ENCODE measurements at places on chromosomes 3 and 15. TPM values are rescaled to one million over a fixed set of nuclear protein-coding genes. Genes with fewer than 3 reads are reported as not detected.

The ACAN gene
- total RNA-seq, result 0.92 TPM

The SLC2A2 gene
- total RNA-seq, result 0.12 TPM

DNA sequence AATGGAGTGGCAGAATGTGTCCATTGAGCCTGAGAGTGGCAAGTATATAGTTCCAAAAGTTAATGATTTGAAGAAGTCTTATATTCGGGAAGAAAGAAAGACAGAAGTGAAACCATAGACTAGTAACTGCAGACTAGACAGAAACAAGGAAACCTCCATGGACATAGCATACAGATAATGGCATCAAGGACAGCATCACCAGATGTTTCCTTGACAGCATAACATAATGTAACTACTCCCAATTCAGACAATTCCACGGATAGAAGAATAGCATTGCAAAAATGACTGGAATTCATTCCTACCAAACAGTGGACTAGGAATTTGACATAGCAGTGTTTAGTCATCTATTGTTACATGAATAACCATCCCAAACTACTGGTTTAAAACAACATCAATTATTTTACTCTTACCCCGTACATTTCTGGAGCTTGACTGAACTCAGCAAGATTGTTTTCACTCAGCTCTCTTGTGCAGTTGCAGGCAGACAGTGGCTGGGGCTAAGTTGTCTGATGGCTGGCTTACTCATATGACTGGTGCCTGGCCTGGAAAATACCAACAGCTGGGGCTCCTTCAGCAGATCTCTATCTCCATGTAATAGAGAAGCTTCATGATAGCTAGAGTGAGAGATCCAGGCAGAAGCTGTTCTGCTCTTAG, 109.7 kb upstream of the GADL1 start:
- no peak overlapping the region for H3K27ac ChIP-seq
- peak; percentile 25 for DNase-seq
- no peak overlapping the region for H3K4me3 ChIP-seq
- no peaks in the 10 kb centered on the region for H3K27me3 ChIP-seq
- no peaks in the 10 kb centered on the region for H3K4me1 ChIP-seq
- H3K36me3 ChIP-seq, result no peaks in the 10 kb centered on the region

DNA sequence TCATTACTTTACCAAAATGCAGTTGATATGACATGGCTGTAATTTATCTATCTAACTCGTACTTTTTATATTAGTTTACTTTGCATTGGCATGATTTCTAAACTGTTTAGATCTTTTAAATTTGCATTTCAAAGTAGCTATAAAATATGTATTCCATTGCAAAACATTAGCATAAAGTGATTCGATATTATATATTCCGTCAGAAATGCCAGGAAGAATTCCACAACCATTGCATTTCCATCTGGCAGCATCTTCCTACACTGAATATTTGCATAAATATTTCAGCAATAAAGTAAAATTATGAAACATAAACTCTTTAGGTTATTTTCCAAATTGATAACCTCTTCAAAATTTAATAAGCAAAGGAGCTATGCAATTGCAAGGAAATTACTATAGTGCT, 546.6 kb downstream of the MFSD1 start:
- DNase-seq, result no peak
- no peaks in the 10 kb centered on the region for H3K4me1 ChIP-seq
- H3K27me3 ChIP-seq, result no peaks in the 10 kb centered on the region

- no peak overlapping the region for H3K27ac ChIP-seq
- H3K4me3 ChIP-seq, result no peak overlapping the region
- H3K4me1 ChIP-seq, result no peaks in the 10 kb centered on the region
- H3K36me3 ChIP-seq, result peaks cover 17% of the 10 kb centered on the region
These were observed 32.1 kb downstream of the BUB1B start for GRCh38 chr15:40192942-40193341.

GRCh38 chr3:155161640-155162292, 81.6 kb downstream of the MME start:
- H3K36me3 ChIP-seq, result no peaks in the 10 kb centered on the region
- H3K27me3 ChIP-seq, result no peaks in the 10 kb centered on the region
- DNase-seq, result no peak

- H3K4me3 ChIP-seq, result no peak overlapping the region
- no peaks in the 10 kb centered on the region for H3K36me3 ChIP-seq
- H3K27ac ChIP-seq, result no peak overlapping the region
- no peaks in the 10 kb centered on the region for H3K27me3 ChIP-seq
These were observed 23.0 kb downstream of the PPM1L start for GRCh38 chr3:160779040-160779439.

- H3K27me3 ChIP-seq, result peaks cover 18% of the 10 kb centered on the region
- peaks cover 10% of the 10 kb centered on the region for H3K4me1 ChIP-seq
- H3K4me3 ChIP-seq, result no peak overlapping the region
- no peaks in the 10 kb centered on the region for H3K36me3 ChIP-seq
- no peak overlapping the region for H3K27ac ChIP-seq
- peak; percentile 18 for DNase-seq
These were observed 721 bp upstream of the ZIC1 start for GRCh38 chr3:147408188-147409100.

- no peaks in the 10 kb centered on the region for H3K36me3 ChIP-seq
- H3K27me3 ChIP-seq, result no peaks in the 10 kb centered on the region
- no peak for DNase-seq
- H3K4me3 ChIP-seq, result no peak overlapping the region
- no peak overlapping the region for H3K27ac ChIP-seq
- peaks cover 10% of the 10 kb centered on the region for H3K4me1 ChIP-seq
These were observed 23.3 kb upstream of the ATP1B3 start for GRCh38 chr3:141853081-141853601.

DNA sequence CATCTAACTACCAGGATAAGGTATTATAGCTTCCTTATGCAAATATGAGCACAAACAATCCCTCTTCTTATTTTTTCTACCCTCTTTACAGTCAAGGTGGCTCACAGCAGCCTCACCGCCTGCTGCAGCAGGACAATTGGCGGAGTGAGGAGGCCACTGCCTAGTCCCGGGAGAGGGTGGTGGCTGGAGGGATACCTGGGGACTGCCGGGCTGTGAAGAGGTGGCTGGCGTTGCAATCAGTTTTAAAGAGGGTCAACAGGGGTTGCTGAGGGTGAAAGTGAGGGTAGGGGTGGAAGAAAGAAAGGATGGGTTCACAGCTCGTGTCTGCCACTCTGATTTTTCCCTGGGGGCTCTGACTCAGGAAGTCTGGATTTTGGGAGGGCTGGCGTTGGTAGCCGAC, 105.1 kb upstream of the SLC6A6 start:
- no peaks in the 10 kb centered on the region for H3K27me3 ChIP-seq
- H3K36me3 ChIP-seq, result no peaks in the 10 kb centered on the region
- H3K4me3 ChIP-seq, result no peak overlapping the region
- no peak overlapping the region for H3K27ac ChIP-seq
- peaks cover 4% of the 10 kb centered on the region for H3K4me1 ChIP-seq

The EBLN2 gene
- total RNA-seq, result 3.8 TPM

DNA sequence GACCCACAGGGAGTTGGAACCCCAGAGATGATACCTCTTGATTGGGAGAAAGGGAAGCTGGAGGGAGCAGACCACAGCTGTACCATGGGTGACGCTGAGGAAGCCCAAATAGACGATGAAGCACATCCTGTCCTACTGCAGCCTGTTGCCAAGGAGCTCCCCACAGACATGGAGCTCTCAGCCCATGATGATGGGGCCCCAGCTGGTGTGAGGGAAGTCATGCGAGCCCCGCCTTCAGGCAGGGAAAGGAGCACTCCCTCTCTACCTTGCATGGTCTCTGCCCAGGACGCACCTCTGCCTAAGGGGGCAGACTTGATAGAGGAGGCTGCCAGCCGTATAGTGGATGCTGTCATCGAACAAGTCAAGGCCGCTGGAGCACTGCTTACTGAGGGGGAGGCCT, 201.1 kb downstream of the AKAP13 start:
- peak overlapping the region; percentile 98 for H3K27ac ChIP-seq
- H3K4me1 ChIP-seq, result peaks cover 38% of the 10 kb centered on the region
- DNase-seq, result no peak
- no peaks in the 10 kb centered on the region for H3K27me3 ChIP-seq
- H3K36me3 ChIP-seq, result peaks cover 17% of the 10 kb centered on the region
- no peak overlapping the region for H3K4me3 ChIP-seq

DNA sequence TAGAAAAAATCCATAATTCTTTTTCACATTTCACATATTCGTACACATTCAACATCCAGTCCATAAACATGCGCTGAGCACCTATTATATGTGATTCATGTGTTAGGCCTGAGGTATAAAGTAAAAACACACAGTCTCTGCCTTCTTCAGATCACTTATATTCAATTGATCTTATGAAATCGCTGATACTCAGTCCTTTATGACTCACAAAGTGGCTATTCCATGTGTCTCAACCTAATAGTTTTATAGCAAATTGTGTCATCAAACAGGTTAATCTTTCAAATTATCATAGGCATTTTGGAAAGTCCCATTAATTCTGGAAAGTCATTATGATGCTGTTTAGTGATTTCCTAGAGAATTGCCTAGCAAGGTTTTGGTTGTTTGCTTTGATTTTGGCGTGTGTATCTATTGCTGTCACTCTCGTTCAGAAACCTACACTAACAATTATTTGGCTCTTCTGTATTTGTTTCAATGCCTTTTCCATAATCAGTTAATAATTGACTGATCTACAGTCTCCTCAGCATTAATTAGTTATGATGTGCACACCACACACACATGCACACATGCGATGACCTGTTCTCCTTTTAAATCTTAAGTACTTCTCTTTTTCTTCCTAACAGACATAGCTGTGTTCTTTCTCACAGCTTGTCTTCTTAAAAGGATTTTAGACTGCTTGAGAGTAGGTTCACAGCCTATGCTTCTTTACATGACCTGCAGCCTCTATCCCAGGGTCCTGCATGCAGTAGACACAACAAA, 353.1 kb downstream of the MECOM start:
- no peaks in the 10 kb centered on the region for H3K36me3 ChIP-seq
- H3K27ac ChIP-seq, result no peak overlapping the region
- no peak for DNase-seq
- H3K27me3 ChIP-seq, result no peaks in the 10 kb centered on the region
- peaks cover 27% of the 10 kb centered on the region for H3K4me1 ChIP-seq

The PPIB gene
- total RNA-seq, result 213 TPM

DNA sequence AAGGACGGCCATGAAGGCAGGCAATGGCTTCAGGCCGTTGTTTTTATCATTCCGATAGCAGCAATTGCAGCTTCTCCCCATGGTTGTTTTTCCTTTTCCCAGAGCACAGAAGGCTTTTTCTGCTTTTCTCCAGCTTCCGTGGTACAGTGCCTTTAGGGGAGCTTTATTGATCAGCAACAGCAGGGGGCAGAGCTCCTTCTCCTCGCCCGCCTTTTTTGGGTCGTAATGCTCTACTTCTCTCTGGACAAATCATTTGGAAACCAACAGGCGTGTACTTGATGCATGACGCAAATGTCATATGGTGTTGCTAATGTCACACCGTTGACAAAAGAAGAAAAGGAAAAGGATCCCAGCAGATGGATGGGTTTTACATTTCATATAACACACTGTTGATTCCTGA, 79.7 kb upstream of the SNRK start:
- H3K36me3 ChIP-seq, result no peaks in the 10 kb centered on the region
- no peak overlapping the region for H3K27ac ChIP-seq
- no peak for DNase-seq
- no peak overlapping the region for H3K4me3 ChIP-seq
- H3K4me1 ChIP-seq, result peaks cover 2% of the 10 kb centered on the region
- no peaks in the 10 kb centered on the region for H3K27me3 ChIP-seq

The MCTP2 gene
- 92.5 TPM for total RNA-seq

- no peak overlapping the region for H3K4me3 ChIP-seq
- no peak overlapping the region for H3K27ac ChIP-seq
- no peak for DNase-seq
- peaks cover 14% of the 10 kb centered on the region for H3K36me3 ChIP-seq
- H3K4me1 ChIP-seq, result peaks cover 5% of the 10 kb centered on the region
These were observed 194.0 kb downstream of the ITPR1 start for GRCh38 chr3:4687167-4687566.

DNA sequence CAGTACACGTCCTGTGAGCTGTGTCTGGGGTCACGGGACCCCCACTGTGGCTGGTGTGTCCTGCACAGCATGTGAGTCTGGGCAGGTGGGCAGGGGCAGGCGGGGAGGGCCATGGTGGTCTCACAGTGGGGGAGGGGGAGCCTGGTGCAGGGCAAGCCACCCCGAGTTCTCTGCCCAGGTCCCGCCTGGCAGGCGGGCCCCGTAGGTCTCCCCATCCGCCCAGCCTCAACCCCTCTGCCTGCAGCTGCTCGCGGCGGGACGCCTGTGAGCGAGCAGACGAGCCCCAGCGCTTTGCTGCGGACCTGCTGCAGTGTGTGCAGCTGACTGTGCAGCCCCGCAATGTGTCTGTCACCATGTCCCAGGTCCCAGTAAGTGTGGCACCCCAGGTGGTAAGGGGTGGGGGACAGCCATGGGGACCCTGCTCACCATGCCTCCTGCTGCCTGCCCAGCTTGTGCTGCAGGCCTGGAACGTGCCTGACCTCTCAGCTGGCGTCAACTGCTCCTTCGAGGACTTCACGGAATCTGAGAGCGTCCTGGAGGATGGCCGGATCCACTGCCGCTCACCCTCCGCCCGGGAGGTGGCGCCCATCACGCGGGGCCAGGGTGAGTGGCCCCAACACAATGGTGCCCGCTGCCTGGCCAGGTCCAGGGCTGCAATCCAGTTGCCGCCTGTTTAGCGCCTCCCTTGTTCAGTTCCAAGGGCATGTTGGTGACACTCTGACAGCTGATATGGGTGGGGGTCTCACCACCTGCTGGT, 21.9 kb downstream of the PLXNA1 start:
- H3K4me1 ChIP-seq, result no peaks in the 10 kb centered on the region
- H3K27ac ChIP-seq, result no peak overlapping the region
- H3K36me3 ChIP-seq, result peaks cover 7% of the 10 kb centered on the region
- no peaks in the 10 kb centered on the region for H3K27me3 ChIP-seq
- no peak overlapping the region for H3K4me3 ChIP-seq

- no peaks in the 10 kb centered on the region for H3K36me3 ChIP-seq
- no peaks in the 10 kb centered on the region for H3K27me3 ChIP-seq
- no peak for DNase-seq
These were observed 56.5 kb downstream of the ZNF385D start for GRCh38 chr3:21694506-21694905.

The C3orf20 gene
- 0.12 TPM for total RNA-seq

The CHL1 gene
- total RNA-seq, result 11.5 TPM

DNA sequence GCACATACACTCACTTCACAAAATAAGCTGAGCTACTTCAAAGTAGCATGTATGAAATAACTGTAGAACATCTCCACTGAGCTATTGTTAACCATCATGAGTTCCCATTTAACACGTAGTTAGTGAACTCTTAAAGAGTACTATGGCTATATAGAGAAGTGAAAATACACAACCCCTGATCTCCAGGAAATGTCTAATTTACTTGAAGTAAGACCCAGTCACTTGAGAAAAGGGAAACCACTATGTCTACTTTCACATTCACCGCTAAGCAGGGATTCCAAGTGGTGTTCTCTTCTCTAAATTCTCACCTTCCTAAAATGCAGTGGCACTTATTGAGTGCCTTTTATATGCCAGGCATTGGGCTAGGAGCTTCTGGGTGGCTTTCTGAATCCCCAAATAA, 35.0 kb upstream of the COLQ start:
- peaks cover 2% of the 10 kb centered on the region for H3K36me3 ChIP-seq
- no peak overlapping the region for H3K4me3 ChIP-seq
- H3K4me1 ChIP-seq, result no peaks in the 10 kb centered on the region
- H3K27me3 ChIP-seq, result no peaks in the 10 kb centered on the region

GRCh38 chr3:28077572-28077971, 163.8 kb upstream of the CMC1 start:
- DNase-seq, result no peak
- no peaks in the 10 kb centered on the region for H3K27me3 ChIP-seq
- no peaks in the 10 kb centered on the region for H3K36me3 ChIP-seq
- H3K4me3 ChIP-seq, result no peak overlapping the region
- H3K27ac ChIP-seq, result no peak overlapping the region
- no peaks in the 10 kb centered on the region for H3K4me1 ChIP-seq

Data from lung (tissue), 17 donors.